ENCODE measurements at places on chromosomes 4 and X.
A peak's percentile ranks its signal among the peaks of the same experiment; 100 is the strongest.

GRCh38 chr4:1541449-1542225 lies 135.4 kb upstream of the NKX1-1 start:
- no peak for DNase-seq

GRCh38 chrX:77422891-77423648 lies 24.1 kb upstream of the FGF16 start:
- DNase-seq = no peak

DNA sequence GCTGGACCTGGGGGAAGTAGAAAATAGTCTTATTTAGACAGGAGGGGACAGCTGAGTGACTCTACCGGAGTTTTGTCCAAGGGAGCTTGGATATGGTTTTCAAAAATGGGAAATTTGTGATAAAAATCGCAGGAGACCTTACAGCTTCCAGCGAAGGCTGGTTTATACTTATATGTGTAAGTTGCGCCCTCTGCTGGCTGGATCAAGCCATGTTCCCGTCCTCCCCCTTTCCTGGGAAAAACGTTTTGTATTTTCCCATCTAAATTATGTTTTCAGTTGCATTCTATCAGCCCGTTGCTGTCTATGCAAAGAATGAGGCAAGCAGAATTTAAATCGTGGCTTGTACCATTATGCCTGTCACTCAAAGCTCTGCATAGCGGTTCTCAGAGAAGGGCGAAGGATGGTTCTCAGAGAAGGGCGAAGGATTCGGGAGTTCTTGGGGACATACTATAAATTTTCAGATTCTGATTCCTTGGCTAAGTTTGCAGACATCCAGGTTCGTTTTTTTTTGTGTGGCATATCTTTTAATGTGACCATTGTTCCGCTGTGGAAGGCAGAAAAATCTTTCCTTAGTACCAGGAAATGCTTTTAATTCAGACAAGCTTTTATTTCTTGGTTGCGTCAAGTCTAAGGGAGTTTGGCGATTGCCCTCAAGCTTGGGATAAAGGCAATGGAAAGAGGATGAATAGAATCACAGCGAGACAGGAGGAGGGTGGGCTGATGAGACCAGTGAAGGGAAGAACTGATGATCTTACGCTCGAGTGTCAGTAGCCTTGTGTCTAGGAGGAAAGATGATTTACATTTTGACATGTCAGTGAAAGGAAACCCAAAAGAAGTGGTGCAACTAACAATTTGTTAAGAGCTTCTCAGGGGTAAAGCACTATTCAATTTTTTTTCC lies 128.5 kb upstream of the ARX start:
- DNase-seq = peak; percentile 49

GRCh38 chrX:9130031-9130430 lies 96.1 kb upstream of the FAM9B start:
- DNase-seq = no peak

DNA sequence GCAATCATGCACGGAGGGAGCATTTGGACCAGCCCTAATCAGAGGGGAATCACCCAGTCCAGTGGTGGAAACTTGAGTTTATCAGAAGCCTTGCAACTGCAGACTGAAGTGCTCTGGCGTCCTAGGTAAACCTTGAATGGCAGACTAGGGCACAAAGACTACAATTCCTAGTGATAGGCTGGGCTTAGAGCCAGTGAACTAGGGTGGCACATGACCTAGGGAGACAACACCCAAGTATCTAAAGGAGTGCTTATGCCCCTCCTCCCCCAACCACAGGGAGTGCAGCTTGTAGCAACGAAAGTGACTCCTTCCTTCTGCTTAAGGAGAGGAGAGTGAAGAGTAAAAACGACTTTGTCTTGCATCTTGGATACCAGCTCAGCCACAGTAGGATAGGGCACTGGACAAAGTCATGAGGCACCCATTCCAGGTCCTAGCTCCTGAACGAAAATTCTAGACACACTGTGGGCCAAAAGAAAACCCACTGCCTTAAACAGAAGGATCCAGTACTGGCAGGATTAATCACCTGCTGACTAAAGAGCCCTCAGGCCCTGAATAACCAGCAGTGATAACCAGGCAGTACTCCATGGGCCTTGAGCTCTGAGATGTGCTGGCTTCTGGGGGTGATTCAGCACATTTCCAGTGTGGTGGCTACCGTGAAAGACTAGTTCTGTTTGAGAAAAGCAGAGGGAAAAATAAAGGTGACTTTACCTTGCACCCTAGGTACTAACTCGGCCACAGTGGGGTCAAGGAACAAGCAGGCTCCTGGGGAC lies 58.7 kb upstream of the STARD8 start:
- no peak for DNase-seq

DNA sequence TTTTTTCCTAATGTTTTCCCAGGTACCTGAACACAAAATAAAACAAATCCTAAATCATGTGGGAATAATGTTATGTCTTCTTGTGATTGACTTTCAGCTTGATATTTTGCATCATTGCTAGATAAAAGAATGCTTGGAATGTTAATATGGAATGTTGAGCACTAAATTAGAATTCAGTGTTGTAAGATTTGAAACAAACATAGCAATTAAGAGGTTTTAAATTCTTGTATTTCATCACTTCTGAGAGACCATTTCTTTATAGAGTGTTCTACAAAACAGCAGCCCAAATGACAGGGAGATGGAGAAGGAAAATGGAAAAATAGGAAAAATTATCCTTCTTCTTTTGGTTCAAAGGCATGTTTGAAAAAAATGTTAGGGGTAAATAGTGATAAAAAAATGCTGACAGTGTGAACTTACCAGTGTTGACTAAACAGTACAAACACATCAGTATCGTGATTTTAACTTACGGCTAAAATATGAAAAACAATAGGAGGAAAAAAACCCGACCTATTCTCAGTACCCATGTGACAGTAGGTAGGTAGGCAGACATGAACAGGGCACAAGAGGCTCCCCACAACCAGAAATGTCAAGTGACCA lies 102.6 kb upstream of the PDE5A start:
- DNase-seq = no peak

GRCh38 chr4:105149771-105150170 lies 3.1 kb downstream of the TET2 start:
- no peak for DNase-seq

- DNase-seq = no peak
Observed at GRCh38 chrX:33194876-33195433, 16.4 kb downstream of the DMD start.

DNA sequence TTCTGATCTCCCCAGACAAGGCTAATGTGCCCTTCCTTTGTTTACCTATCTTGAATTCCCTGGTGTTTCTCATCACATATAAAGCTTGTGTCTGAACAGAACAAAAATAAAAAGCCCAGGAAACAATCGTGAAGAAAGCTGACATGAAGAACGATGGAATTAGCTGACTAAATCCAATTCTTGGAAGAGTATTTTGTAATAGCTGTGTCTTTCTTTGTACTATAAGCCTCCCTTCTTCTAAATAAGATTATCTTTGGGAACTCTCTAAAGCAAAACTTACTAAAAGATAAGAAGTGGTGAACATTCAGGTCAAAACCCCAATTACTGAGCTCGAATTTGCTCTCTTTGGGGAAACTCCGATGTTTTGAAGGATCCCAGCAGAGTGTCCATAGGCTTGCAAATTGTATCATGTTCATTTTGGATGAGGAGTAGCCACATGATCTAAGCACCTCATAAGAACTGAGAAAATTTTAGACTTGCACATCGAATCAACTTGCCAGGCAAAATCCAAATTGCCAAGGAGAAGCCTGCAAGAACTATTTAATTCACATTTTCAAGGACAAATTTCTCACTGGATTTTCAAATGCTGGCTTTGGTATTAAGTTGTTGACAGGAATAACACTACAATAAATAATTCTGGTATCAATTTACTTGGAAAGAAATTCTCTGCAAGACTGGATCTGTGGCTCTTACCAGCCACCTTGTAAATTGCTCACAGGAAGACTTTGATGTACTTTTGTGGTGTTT lies 106.2 kb downstream of the LNX1 start:
- no peak for DNase-seq

- peak; percentile 80 for DNase-seq
Observed at GRCh38 chr4:105624530-105624929, 72.1 kb downstream of the ARHGEF38 start.

- no peak for DNase-seq
Observed at GRCh38 chrX:148049441-148049840, 68.3 kb downstream of the FMR1NB start.

DNA sequence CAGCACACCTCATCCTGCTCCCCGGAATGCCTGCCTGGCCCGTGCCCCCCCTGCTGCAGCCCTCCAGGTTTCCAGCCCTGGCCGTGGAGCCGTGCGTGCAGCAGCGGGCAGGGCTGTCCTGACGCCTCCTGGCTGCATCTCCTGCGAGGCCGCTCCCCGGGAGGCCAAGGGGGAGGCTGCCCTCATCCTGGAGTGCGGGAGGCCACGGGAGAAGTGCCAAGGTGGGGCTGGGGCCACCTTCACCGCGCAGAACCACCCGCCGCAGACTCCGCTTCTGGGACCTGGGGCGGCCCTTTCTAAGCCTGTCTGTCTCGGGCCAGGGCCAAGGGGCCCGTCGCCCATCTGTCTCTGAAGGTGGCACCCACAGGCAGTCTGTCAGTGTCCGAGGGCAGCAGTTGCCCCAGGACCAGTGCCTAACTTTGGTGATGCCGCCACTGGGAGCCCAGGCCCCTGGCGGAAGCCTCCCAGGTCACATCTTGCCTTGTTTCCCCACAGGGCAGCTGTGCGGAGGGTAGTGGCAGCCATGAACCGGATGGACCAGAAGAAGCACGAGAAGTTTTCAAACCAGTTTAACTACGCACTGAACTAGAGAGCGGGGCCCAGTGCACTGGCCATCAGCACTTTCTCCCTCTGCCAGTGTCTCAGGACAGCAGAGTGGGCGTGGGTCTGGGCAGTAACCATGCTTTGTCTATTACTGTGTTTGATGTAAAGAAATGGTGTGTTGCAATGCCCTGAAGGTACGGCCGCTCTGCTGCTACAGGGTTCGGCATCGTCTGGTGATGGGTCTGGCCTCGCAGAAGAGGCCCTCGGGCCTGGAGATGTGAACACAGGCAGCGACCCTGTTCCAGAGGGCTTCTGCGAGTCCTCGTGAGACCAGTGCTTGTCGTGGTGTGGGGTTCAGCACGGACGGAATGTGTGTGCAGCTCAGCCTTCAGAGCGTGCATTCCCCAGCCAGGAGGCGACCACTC lies 20.6 kb downstream of the NKX1-1 start:
- no peak for DNase-seq

Data from brain microvascular endothelial cell (primary cell).